ENCODE measurements at places on chromosomes 1 and 21. TPM values are rescaled to one million over a fixed set of nuclear protein-coding genes. Genes with fewer than 3 reads are reported as not detected.

The ZSWIM5 gene
- total RNA-seq = 0.49 TPM

The PCP4 gene
- total RNA-seq = not detected

The PCP4L1 gene
- total RNA-seq = 0.13 TPM

The SELE gene
- not detected for total RNA-seq

The CEPT1 gene
- total RNA-seq = 12.9 TPM

The S100A1 gene
- total RNA-seq = 0.63 TPM

The RIMKLA gene
- 0.84 TPM for total RNA-seq

The SAMD11 gene
- 37.1 TPM for total RNA-seq

The ASAP3 gene
- 4.0 TPM for total RNA-seq

The MAP1LC3C gene
- total RNA-seq = not detected

The C1QC gene
- total RNA-seq = not detected

The BACE2 gene
- total RNA-seq = 21.6 TPM
